ENCODE measurements at places on chromosomes 1 and 21.

GRCh38 chr1:219639876-219640577 is 27.1 kb upstream of the ZC3H11B start:
- no peak for DNase-seq

GRCh38 chr1:23650344-23650990 is 41.1 kb upstream of the RPL11 start:
- no peak for DNase-seq

DNA sequence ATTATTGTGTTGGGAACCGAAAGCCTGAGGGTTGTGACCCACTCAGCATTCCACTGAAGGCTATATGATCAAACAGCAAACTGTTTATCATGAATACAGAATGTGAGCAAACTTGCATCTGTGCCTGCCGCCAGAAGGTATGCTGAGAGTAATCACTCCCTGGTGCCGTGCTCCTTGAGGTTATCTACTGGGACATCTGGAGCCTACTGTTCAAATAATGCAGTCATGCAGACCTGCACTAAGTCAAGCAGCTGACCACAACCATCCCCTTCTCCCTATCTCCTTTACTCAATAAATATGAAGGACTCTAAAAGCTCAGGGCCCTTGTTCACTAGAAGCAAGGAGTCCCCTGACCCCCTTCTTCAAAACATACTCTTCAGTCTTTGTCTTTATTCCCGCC is 13.5 kb downstream of the GSTM5 start:
- DNase-seq: no peak

GRCh38 chr1:162011337-162012012 is 12.2 kb downstream of the OLFML2B start:
- DNase-seq: no peak

- no peak for DNase-seq
Observed at GRCh38 chr1:18386591-18386990, 94.1 kb upstream of the KLHDC7A start.

GRCh38 chr1:998995-999724 is 737 bp downstream of the HES4 start:
- peak; percentile 35 for DNase-seq

- DNase-seq: no peak
Observed at GRCh38 chr21:45358711-45359310, 46.2 kb upstream of the COL18A1 start.
